Iris pigment epithelial cell (primary cell): ENCODE measurements at places on chromosomes 12 and 14.
A peak's percentile ranks its signal among the peaks of the same experiment; 100 is the strongest.

DNA sequence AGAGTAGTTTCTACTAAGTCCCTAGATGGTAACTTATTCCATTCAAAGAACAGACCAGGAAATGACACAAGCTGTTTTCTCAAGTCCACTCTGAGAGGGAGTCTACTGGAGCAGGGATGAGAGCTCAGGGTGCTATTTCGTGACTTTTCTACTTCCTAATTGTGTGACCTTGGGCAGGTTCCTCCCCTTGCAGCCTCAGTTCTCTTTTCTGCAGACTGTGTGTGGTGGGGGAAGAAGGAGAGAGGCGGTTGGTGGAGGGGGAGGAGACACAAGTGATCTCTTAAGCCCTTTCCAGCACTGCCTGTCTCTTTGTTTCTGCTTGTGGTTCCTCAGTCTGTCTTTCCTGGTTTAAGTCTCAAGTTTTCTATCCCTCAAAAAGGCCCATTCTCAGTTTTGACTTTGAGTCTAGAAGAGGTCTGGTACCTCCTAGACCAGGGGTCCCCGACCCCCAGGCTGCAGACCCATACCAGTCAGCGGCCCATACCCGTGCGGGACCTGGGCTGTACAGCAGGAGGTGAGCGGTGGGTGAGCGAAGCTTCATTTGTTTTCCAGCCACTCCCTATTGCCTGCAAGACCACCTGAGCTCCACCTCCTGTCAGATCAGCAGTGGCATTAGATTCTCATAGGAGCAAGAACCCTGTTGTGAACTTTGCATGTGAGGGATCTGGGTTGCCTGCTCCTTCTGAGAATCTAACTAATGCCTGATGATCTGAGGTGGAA lies 10.7 kb downstream of the FGF6 start:
- DNase-seq, result no peak

GRCh38 chr12:15599266-15600037 lies 189.7 kb downstream of the EPS8 start:
- peak; percentile 91 for DNase-seq

GRCh38 chr12:7709969-7710675 lies 1.1 kb upstream of the DPPA3 start:
- no peak for DNase-seq

DNA sequence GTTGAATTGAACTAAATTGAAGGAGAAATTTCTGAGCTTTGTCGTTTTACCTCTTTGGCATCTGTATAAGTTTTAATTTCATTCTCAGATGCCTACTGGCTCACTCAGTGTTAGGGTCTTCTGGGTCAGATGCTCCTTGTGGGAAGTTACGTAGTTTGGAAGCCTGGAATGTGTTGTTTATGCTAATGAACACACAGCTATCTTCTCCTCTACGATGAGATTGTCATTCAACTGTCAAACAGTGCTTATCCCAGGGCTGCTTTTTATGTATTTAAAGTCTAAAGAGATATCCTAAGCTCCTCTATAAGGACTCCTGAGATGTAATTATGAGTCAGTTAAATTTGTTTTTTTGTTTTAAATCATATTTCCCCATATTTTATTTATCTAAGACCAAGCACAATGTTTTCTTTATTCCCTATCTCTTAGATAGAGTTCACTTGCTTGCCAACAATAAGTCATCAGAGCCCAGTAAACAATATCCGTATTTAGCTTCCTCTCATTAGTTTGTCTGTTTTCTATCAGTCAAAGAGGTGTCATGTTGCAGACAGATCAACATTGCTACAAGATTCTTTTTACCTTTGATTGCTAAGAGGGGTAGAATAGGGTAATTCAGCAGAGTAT lies 368.0 kb upstream of the PDE3A start:
- DNase-seq, result peak; percentile 13

DNA sequence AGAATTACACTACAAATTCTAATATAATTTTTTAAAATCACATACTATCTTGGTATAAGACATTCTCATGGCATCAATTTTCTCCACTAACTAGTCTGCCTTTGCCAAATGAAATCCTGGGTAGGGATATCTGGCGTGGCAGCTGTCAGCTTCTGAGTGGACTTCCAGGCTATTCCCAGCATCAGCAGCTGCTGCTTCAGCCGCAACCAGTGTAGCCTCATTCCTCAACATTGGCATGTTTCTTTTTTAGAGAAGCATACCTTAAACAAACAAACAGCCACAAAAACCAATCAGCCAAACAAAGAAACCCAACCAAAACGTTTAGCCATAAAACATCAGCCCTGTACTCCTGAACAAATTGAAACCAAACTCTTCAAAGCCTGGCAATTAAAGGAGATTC lies 235.8 kb downstream of the SSPN start:
- DNase-seq, result no peak

DNA sequence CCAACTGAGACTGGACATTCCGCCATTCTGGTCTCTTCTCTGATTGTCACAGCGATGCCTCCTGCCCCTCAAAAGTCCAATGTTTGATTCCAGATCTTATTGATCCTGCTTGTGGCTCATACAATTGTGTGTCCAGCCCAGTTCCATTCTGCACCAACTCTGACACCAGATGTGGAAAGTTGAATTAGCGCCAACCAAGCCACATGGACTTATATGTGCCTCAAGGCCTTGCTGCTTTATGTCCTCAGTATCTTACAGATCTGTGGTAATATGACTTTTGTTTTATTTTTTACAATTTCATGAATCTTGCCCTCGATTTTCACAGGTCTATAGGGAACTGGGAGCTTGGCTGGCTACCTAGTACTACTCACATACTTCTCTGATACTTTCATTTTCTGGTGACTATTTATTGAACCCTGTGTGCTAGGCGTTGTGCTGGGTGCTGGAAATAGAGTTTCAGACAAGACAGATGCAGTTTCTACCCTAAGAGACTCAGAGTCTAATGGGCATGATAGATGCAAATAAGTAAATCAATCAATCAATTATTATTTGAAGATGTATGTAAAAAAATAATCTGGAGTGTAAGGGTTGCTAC lies 472.0 kb downstream of the TMTC2 start:
- no peak for DNase-seq

- DNase-seq, result peak; percentile 55
Observed at GRCh38 chr14:90850487-90850886, 34.3 kb upstream of the TTC7B start.

- peak; percentile 42 for DNase-seq
Observed at GRCh38 chr12:89709995-89710872, 1.6 kb upstream of the ATP2B1 start.

DNA sequence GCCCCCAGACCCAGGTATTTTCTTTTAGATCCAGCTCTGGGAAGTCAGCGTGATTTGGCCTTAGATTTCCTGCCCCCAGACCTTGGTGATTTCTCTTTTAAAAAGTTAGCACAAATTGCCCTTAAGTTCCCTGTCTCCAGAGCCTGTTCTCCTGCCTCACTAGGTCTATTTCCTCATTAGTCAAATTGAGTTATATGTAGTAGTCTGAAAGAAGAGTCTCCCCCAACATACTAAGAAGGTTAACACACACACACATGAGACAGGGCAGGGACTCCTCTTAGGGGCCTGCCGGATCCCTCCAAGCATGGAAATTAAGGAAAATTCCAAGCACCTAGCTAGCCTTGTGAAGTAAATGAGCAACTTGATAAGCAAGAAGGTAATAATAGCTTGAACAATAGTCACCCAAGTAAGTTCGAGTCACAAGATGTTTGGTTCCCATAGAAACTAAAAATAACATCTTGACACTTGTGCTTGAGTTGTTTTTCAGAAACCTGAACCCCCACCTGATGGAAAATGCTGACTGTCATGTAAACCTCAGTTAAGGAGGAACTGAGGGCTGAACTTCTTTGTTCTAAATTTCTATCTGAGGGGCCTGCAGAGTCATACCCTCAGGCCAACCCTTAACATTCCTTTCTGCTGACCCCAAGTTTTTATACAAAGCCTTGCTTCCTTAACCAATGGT lies 51.6 kb downstream of the CAND1 start:
- peak; percentile 15 for DNase-seq

DNA sequence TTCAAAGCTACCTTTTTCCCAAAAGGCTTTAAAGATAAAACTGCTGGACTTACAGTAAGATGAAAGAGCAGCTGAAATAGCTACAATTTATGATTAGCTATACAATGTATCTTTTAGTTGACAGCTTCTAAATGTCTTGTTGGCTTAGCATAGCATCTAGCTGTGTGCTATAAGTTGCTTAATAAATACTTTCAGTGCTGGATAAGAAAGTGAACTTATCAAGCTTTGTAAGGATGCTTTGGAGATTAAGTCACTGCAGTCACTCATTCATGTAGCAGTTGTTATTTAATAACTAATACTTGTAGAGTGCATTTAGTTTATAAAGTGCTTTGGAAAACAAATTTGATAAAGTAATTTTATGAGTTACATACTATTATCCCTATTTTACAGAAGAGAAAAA lies 14.6 kb downstream of the CFAP54 start:
- peak; percentile 76 for DNase-seq

DNA sequence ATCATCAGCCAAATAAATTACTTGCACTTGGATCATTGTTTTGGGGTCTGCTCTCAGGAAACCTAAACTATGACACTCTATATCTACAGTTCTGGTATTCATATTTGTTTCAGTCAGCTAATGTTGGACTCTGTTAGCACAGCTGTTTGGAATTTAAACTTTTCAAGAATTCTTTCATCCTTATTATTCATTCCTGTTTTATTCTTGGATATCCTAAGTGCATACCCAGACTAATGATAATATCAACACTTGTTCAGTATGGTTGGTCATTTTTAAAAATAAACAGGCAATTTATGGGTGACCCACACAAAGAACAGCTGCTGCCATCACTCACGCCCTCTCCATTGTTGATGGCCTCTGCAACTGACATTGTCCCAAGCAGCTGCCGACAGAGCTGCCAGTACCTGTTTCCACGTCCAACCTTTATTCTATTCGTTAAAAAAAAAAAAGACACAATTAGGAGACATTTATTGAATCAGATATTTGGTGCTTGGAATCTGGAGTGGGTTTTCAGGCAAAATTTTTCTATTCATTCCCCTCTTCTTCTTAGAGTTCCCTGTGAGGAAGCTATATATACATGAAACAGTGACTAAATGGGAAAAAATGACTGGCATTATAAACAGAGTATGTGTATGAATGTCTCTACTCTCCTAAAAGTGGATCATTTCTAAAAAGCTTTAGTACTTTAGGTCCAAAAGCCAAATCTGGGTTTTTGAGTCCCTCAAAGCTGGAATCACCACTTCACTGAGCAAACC lies 252.1 kb upstream of the NAV3 start:
- no peak for DNase-seq

GRCh38 chr14:50344876-50345563 lies 32.9 kb downstream of the DMAC2L start:
- peak; percentile 73 for DNase-seq

- DNase-seq, result peak; percentile 45
Observed at GRCh38 chr12:81468206-81468605, 290.9 kb downstream of the PPFIA2 start.

DNA sequence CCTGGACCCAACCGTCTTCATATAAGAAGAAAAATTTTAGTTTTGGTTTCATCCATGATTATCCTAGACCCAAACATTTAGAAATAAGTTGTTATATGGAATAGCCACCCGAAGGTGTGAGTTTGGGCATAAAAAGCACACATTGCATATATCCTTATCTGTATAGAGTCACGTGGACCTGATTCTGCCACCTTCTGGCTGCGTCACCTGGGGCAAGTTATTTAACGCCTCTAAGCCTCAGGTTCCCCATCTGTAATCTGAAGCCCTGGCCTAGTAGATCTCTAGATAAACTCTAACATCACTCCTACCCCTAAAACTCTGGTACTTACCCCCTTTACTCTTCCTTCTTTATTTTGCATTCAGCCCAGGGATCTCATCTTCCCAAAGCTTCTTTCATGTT lies 14.3 kb upstream of the KRT5 start:
- DNase-seq, result no peak

GRCh38 chr12:8081251-8081920 lies 688 bp upstream of the NECAP1 start:
- peak; percentile 8 for DNase-seq

GRCh38 chr12:15520083-15520482 lies 197.8 kb downstream of the PTPRO start:
- DNase-seq, result no peak

- peak; percentile 59 for DNase-seq
Observed at GRCh38 chr14:75417674-75418073, 10.1 kb upstream of the JDP2 start.

DNA sequence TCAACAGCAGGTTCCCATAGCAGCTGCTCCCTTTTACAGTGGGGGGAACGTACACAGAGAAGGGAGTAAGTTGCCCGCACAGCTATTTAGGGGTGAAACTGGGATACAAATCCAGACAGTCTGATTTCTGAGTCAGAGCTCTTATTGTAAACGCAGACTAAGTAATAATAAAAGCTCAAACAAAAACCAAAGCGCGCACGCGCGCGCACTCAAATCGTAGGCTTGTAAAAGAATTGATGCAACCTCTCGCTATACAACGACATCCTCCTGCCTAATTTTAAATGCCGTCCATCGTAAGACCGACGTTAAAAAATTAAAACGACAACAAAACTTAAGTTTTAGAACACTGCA lies 747 bp upstream of the DACT1 start:
- peak; percentile 95 for DNase-seq

DNA sequence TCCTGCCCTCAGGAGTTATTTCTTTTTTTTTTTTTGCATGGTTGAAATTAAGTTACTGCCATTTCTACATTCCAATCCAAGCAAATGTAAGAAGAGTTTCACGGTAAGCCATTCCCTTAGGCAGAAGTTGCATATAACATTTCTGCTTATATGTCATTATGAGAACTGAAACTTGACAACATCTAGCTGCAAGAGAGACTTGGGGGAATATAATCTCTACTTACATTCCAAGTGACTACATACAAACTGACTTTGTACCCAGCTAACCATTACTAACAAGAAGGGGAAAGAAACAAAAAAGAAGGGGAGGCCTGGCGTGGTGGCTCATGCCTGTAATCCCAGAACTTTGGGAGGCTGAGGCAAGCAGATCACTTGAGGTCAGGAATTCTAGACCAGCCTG lies 7.3 kb upstream of the RESF1 start:
- DNase-seq, result no peak

- no peak for DNase-seq
Observed at GRCh38 chr12:27593266-27593665, 69.3 kb downstream of the PPFIBP1 start.

- DNase-seq, result peak; percentile 83
Observed at GRCh38 chr12:121812320-121812871, 8.6 kb downstream of the SETD1B start.

GRCh38 chr14:99378782-99379214 lies 101.9 kb downstream of the SETD3 start:
- peak; percentile 68 for DNase-seq

DNA sequence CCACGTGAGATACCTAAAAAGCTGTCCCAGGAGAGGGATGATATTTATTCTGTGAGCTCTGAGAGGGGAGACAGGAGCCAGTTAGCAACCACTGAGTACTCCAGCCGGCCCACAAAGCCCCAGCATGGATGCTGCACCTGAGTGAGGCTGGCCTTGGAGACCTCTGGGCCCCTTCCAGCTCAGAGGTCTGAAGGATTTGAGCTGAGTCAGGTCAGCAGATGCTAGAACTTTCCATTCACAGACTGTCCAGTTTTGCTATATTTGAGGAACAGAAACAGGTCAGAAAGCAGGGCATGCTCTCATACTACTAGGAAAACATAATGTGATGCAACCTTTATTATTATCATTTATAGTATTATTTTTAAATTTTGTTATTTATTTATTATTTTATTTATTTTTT lies 15.0 kb upstream of the MAPKAPK5 start:
- no peak for DNase-seq

GRCh38 chr12:115296613-115297198 lies 612.7 kb upstream of the TBX3 start:
- DNase-seq, result no peak

- DNase-seq, result peak; percentile 82
Observed at GRCh38 chr12:110102255-110102654, 21.9 kb upstream of the IFT81 start.
